ENCODE measurements at places on chromosomes 4 and X. TPM values are rescaled to one million over a fixed set of nuclear protein-coding genes. Genes with fewer than 3 reads are reported as not detected.

Gene EXOC1
- total RNA-seq = 41.7 TPM

Gene RBMXL3
- total RNA-seq = not detected

Gene TMEM185A
- total RNA-seq = 35.1 TPM

Gene USP46
- total RNA-seq = 20.5 TPM

GRCh38 chr4:71460371-71460770 is 121.6 kb downstream of the SLC4A4 start:
- DNase-seq = no peak
- no peak overlapping the region for H3K4me3 ChIP-seq
- no peaks in the 10 kb centered on the region for H3K27me3 ChIP-seq

DNA sequence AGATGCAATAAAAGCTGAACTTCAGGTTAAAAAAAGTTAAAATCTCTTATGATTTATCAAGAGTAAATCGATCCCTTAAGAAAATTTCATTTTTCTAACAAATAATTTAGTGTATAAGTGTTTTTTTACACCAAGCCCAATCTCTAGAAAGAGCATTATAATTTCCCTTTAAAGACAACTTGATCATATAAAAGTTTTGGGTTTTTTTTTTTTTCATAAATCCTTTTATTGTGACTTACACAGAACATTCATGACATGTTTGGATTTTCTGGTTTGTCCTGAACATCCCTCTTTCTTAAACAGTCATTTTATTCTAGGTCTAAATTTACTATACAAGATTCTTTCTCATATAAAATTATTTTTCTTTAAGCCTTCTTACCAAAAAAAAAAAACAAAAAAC is 6.5 kb downstream of the ZNF721 start:
- H3K27ac ChIP-seq = no peak overlapping the region
- no peak for DNase-seq
- H3K36me3 ChIP-seq = no peaks in the 10 kb centered on the region

DNA sequence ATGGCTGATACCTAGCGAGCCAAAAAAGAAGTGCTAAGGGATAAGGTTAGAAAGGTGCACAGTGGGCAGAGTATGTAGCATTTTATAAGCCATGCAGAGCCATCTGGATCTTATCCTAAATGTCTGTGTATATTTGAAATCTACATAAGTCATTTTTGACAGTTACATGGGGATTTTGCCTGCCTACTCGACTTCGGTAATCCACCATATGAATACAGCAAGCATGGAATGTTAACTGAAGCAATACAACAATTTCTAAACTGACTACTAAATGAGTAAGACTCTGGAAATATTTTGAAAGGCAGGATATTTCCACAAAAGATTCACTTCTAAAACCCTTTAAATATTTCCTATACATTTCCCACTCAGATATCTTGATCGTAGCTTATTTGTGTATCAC is 122.5 kb downstream of the KCNIP4 start:
- H3K27me3 ChIP-seq = no peaks in the 10 kb centered on the region
- H3K27ac ChIP-seq = no peak overlapping the region
- no peaks in the 10 kb centered on the region for H3K36me3 ChIP-seq
- no peak for DNase-seq
- H3K4me3 ChIP-seq = no peak overlapping the region

DNA sequence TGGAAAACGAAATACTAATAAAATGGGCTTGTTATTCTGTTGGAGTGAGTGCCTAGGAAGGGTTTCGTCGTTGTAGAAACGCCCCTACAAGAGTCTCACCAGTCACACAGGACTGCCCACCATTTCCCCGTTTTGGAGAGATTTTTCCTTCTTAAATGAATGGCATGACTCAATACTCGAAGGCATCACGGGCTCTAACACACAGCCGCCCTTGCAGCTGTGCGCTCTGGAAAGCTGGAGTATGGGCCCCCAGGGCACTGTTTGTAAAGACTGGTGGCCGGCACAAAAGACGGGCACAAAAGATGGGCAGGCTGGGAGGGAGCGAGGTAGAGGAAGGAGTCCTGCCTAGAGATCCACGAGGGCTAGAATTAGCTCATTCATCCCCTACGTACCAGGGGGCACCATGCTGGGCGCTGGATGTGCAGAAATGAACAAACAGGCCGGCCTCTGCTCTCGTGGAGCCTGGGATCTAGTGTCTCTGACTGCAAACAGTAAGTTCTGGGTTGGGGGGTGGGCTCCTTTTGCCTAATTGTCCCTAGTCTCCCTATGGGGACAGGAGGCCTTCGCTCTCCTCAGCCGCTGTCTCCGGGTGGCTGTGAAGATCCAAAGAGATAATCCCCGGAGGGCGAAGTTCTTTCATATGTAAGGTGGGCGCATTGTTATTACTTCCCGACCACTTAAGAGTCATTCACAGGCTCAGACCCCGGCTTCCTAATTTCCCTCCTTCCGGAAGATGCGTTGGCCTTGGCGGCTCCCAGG is 1.0 kb upstream of the SFRP2 start:
- DNase-seq = no peak
- H3K36me3 ChIP-seq = no peaks in the 10 kb centered on the region
- H3K27ac ChIP-seq = no peak overlapping the region
- no peaks in the 10 kb centered on the region for H3K4me1 ChIP-seq
- peaks cover 22% of the 10 kb centered on the region for H3K27me3 ChIP-seq

DNA sequence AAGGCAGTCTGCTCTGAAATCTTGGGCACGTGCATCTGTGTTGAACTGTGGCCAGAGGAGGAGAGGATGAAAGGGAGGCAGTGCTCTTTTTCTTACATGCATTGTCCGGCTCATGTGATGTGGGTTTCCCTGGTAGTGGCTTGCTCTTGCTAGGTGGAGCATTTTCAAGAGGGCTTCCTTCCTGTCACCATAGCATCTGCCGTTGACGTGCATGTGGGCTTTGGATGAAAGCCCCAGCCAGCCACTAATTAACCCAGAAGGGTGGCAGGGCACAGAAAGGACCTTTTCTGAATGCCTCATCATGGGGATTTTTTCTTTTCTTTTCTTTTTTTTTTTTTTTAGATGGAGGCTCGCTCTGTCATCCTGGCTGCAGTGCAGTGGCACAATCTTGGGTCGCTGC is 121.3 kb downstream of the GPR143 start:
- no peak for DNase-seq
- no peaks in the 10 kb centered on the region for H3K4me1 ChIP-seq
- no peak overlapping the region for H3K4me3 ChIP-seq
- no peaks in the 10 kb centered on the region for H3K27me3 ChIP-seq
- no peaks in the 10 kb centered on the region for H3K36me3 ChIP-seq

GRCh38 chrX:113551919-113552318 is 711.3 kb upstream of the AMOT start:
- no peak for DNase-seq
- no peak overlapping the region for H3K27ac ChIP-seq
- H3K4me1 ChIP-seq = no peaks in the 10 kb centered on the region
- H3K27me3 ChIP-seq = no peaks in the 10 kb centered on the region
- H3K36me3 ChIP-seq = no peaks in the 10 kb centered on the region

GRCh38 chrX:109632906-109633504 is 8.0 kb upstream of the KCNE5 start:
- no peaks in the 10 kb centered on the region for H3K27me3 ChIP-seq
- H3K4me3 ChIP-seq = no peak overlapping the region
- peak; percentile 1 for DNase-seq
- H3K4me1 ChIP-seq = no peaks in the 10 kb centered on the region
- no peak overlapping the region for H3K27ac ChIP-seq

GRCh38 chr4:112172180-112172579 is 26.9 kb downstream of the FAM241A start:
- no peaks in the 10 kb centered on the region for H3K36me3 ChIP-seq
- DNase-seq = no peak
- H3K4me3 ChIP-seq = no peak overlapping the region
- peaks cover 22% of the 10 kb centered on the region for H3K4me1 ChIP-seq

GRCh38 chr4:52551487-52551886 is 107.6 kb downstream of the USP46 start:
- H3K4me3 ChIP-seq = no peak overlapping the region
- H3K27me3 ChIP-seq = no peaks in the 10 kb centered on the region
- no peak overlapping the region for H3K27ac ChIP-seq
- no peak for DNase-seq
